ENCODE measurements at places on chromosomes 1 and 21. TPM values are rescaled to one million over a fixed set of nuclear protein-coding genes. Genes with fewer than 3 reads are reported as not detected.

DNA sequence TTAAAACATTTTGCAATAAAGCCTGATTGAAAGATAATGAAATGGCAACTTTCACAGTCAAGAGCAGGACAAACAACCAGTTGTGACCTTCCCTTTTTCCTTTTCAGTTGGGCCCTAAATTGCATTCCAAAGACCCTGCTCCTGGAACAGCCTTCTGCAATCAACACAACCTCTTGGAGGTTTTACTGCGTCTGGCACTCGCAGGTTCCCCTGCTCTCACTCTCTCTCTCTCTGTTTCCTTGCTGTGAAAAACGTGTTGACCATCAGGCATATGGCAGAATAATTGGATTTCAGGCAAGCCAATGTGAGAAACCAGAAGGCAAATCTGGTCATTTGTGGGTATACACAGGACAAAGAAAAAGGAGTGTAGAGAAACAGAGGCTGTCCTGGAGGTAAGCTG lies 23.2 kb downstream of the SLC44A5 start:
- H3K36me3 ChIP-seq = no peaks in the 10 kb centered on the region
- H3K27ac ChIP-seq = no peak overlapping the region
- no peaks in the 10 kb centered on the region for H3K27me3 ChIP-seq

DNA sequence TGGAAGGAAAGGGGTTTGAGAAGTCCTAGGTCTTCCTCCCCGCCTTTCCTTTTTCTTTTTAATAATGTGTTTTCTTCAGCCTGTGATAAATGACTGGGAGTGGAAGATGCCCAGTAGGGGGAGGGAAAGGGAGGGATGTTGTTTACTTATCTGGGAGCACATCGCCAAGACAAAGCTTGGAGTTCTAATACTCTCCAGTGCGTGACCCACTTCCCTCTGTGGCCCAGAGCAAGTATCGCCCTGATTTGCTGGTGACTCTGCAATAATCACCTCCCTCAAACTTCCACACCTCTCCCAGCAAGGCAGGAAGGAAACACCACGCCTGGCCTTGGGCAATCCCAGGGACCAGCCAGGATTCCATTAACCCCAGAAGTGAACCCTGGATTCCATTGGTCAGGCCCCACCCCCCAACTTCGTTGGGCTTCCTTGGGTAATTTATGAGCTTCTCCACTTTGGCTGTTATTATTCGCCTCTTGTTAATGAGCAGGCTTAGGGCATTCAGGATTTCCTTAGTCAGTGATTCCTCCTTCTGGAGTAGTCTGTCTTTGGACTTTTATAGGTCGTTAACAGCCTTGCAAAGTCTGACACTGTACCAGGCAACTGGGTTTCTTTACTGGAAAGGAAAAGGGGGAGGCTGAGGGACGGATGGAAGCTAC lies 24.3 kb upstream of the GRHL3 start:
- peaks cover 7% of the 10 kb centered on the region for H3K27me3 ChIP-seq
- H3K27ac ChIP-seq = peak overlapping the region; percentile 0
- no peak overlapping the region for H3K4me3 ChIP-seq
- H3K4me1 ChIP-seq = peaks cover 17% of the 10 kb centered on the region

- H3K27me3 ChIP-seq = no peaks in the 10 kb centered on the region
- no peak overlapping the region for H3K4me3 ChIP-seq
- peak overlapping the region; percentile 73 for H3K27ac ChIP-seq
- DNase-seq = no peak
- no peaks in the 10 kb centered on the region for H3K36me3 ChIP-seq
Observed at GRCh38 chr1:15757016-15757543, 1.5 kb upstream of the FBLIM1 start.

- no peak for DNase-seq
- H3K4me3 ChIP-seq = no peak overlapping the region
- H3K36me3 ChIP-seq = no peaks in the 10 kb centered on the region
- no peak overlapping the region for H3K27ac ChIP-seq
Observed at GRCh38 chr1:203188686-203189232, 2.3 kb upstream of the CHI3L1 start.

- no peaks in the 10 kb centered on the region for H3K27me3 ChIP-seq
- H3K27ac ChIP-seq = no peak overlapping the region
- peaks cover 7% of the 10 kb centered on the region for H3K4me1 ChIP-seq
Observed at GRCh38 chr1:41742219-41742618, 176.5 kb downstream of the HIVEP3 start.

DNA sequence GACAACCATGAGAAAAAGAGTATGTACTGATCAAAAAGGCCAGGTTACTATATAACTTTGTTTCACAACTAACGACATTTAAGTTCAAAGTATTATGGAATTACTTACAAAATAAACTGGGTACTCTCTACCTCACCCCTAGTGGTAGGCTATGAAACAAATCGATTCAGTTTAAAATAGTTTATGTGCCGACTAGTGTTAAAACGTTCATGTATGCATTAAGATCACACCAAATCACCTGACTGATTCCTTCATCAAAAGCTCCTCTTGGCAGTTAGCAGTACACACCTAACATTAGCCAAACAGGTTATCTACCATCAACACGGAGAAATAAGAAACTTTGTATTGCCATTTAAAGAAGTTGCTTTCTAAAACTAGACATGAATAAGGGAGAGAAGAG lies 137.1 kb downstream of the AKT3 start:
- no peak overlapping the region for H3K4me3 ChIP-seq
- DNase-seq = no peak
- peaks cover 2% of the 10 kb centered on the region for H3K4me1 ChIP-seq

DNA sequence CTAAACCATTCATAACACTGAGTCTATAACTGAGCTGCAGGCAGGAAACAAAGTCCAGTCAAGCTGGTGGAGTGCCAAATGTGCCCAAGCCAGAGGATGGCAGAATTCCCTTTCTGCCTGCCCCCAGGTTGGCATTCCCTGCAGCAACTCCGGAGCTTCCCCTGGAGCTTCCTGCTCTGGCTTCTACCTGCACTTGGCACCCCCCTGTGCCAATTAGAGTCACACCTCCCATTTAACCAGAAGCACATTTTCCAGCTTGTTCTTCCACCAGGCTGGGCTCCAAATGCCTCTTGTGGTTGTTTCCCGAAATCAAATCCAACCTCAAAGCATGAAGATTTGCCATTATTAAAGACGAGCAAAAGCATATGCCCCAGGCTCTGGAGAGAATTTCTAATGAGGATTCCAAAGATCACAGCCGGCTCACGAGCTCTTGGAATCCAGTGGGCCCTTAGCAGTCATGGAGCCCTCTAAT lies 294.5 kb downstream of the RRAGC start:
- no peaks in the 10 kb centered on the region for H3K27me3 ChIP-seq
- no peaks in the 10 kb centered on the region for H3K36me3 ChIP-seq
- H3K27ac ChIP-seq = no peak overlapping the region
- no peaks in the 10 kb centered on the region for H3K4me1 ChIP-seq
- DNase-seq = no peak
- H3K4me3 ChIP-seq = no peak overlapping the region

- H3K27me3 ChIP-seq = no peaks in the 10 kb centered on the region
- H3K4me3 ChIP-seq = no peak overlapping the region
- no peaks in the 10 kb centered on the region for H3K36me3 ChIP-seq
- no peaks in the 10 kb centered on the region for H3K4me1 ChIP-seq
Observed at GRCh38 chr1:30285501-30285932, 437.9 kb downstream of the MATN1 start.

DNA sequence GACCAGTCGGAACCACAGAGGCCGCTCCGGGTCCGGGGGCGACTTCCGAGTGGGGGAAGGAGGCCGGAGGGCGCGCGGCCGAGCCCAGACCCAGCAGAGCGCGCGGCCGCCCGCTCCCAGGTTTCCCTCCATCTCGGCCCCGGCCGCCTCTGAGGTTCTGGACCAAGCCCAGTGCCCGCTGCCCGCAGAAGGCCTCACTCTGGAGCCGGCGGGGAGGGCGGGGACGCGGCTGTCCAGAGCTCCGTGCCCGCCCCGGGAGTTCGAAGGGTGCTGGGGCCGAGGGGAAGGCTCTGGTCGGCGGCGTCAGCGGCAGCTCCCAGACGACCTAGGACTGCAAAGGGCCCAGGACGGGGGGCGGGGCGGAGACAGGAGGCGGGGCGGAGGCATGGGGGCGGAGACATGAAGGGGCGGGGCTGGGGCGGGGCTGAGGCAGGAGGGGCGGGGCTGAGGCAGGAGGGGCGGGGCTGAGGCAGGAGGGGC lies 48.0 kb upstream of the SLC19A1 start:
- no peaks in the 10 kb centered on the region for H3K36me3 ChIP-seq
- H3K27ac ChIP-seq = no peak overlapping the region
- H3K27me3 ChIP-seq = peaks cover 10% of the 10 kb centered on the region
- peak overlapping the region; percentile 39 for H3K4me3 ChIP-seq

GRCh38 chr1:226995365-226996332 lies 55.6 kb downstream of the COQ8A start:
- no peaks in the 10 kb centered on the region for H3K27me3 ChIP-seq
- no peak overlapping the region for H3K4me3 ChIP-seq
- no peak overlapping the region for H3K27ac ChIP-seq
- peaks cover 2% of the 10 kb centered on the region for H3K36me3 ChIP-seq
- peaks cover 8% of the 10 kb centered on the region for H3K4me1 ChIP-seq

- H3K4me1 ChIP-seq = peaks cover 4% of the 10 kb centered on the region
- H3K27ac ChIP-seq = peak overlapping the region; percentile 91
- peak overlapping the region; percentile 99 for H3K4me3 ChIP-seq
- H3K27me3 ChIP-seq = no peaks in the 10 kb centered on the region
Observed at GRCh38 chr1:9942399-9942938, 722 bp downstream of the LZIC start.

- DNase-seq = no peak
- H3K4me1 ChIP-seq = no peaks in the 10 kb centered on the region
- H3K36me3 ChIP-seq = no peaks in the 10 kb centered on the region
Observed at GRCh38 chr21:31448496-31448895, 104.4 kb upstream of the TIAM1 start.

DNA sequence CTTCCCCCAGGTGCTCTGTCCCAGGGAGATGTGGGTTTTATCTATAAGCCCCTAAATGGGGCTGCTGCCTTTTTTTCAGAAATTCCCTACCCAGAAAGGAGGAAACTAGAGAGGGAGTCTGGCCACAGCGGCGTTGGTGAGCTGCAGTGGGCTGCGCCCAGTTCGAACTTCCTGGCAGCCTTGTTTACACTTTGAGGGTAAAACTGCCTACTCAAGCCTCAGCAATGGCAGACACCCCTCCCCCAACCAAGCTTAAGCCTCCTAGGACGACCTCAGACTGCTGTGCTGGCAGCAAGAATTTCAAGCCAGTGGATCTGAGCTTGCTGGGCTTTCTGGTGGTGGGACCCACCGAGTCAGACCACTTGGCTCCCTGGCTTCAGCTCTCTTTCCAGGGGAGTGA lies 46.2 kb upstream of the PAPPA2 start:
- no peaks in the 10 kb centered on the region for H3K36me3 ChIP-seq
- no peak overlapping the region for H3K4me3 ChIP-seq
- no peak for DNase-seq
- no peak overlapping the region for H3K27ac ChIP-seq
- H3K27me3 ChIP-seq = no peaks in the 10 kb centered on the region

DNA sequence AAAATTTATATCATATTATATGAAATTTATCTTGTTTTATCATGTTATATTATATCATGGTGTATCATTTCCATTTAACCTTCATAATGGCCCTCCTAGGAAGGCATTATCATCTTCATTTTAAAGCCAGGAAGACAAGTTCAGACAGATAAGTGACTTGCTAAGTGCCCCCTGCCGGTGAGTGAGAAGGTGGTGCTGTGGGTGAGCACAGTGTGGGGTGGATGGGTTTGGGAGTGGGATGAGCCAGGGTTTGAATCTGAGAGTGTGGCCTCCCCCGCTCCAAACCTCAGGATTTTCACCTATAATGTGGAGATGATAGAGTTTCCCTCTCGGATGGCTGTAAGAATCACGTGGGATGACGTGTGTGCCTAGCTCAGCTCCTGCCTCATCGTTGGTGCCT lies 108.7 kb upstream of the IGSF21 start:
- no peaks in the 10 kb centered on the region for H3K27me3 ChIP-seq
- H3K27ac ChIP-seq = no peak overlapping the region
- H3K4me1 ChIP-seq = no peaks in the 10 kb centered on the region
- H3K36me3 ChIP-seq = no peaks in the 10 kb centered on the region
- DNase-seq = no peak
- H3K4me3 ChIP-seq = no peak overlapping the region

- no peak overlapping the region for H3K27ac ChIP-seq
- no peaks in the 10 kb centered on the region for H3K27me3 ChIP-seq
- no peaks in the 10 kb centered on the region for H3K4me1 ChIP-seq
- DNase-seq = no peak
- no peak overlapping the region for H3K4me3 ChIP-seq
Observed at GRCh38 chr21:36887963-36888362, 78.5 kb downstream of the HLCS start.

DNA sequence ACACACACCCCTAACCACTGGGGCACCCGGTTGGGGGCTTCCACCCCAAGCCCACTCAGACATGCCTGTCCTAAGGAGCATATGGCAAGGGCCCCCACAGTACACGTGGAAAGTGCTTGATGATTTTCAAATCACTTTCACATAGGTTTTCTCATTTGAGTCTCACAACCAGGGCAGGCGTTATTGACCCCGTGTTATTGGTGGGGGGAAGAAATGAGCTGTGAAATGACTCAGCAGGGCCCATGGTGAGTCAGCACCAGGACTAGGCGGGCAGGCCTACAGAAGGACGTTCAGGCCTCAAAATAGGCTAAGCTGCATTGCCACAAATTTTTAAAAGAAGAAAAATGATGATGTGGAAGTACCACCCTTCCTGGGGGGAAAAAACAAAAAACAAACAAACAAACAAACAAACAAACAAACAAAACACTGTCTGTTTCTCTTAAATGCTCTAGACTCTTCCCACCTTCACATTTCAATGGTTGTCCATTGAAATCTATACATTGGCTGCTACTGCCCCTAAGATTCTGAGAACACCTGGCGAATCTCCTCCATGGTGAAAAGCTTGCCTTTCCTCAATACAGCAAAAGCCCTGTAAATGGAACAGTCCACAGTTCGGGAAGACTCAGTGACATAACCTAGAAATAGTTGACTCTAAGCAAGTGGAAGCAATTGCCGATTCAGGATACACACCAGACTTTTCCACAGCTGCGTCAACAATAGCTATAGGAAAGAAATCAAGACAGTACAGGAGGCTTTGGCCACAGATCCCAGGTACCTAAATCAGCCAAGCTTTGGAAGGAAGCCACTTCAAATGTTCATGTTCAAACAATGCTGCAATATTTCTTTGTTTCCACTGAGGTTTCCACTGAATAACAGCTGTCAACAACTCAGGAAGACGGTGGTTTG lies 234.7 kb downstream of the TOMM20 start:
- no peaks in the 10 kb centered on the region for H3K27me3 ChIP-seq
- DNase-seq = peak; percentile 98
- H3K4me1 ChIP-seq = peaks cover 20% of the 10 kb centered on the region
- H3K27ac ChIP-seq = peak overlapping the region; percentile 93
- H3K36me3 ChIP-seq = no peaks in the 10 kb centered on the region
- H3K4me3 ChIP-seq = no peak overlapping the region

Gene CFAP45
- polyA plus RNA-seq = 0.13 TPM

Gene EFNA3
- 4.2 TPM for polyA plus RNA-seq

Gene ANGPTL1
- polyA plus RNA-seq = 0.15 TPM

Gene NOS1AP
- polyA plus RNA-seq = 0.62 TPM

Gene GUCA2A
- not detected for polyA plus RNA-seq

Gene LCE3D
- not detected for polyA plus RNA-seq

Gene RBP7
- polyA plus RNA-seq = not detected

Gene TRAPPC3
- 89.3 TPM for polyA plus RNA-seq

Gene NBPF10
- 0.57 TPM for polyA plus RNA-seq

Gene CYP4A22
- polyA plus RNA-seq = not detected

Gene ESPN
- polyA plus RNA-seq = 0.46 TPM

Gene PGBD2
- 6.1 TPM for polyA plus RNA-seq
